AG09309 (cell line): ENCODE measurements at places on chromosomes 16 and 17.

DNA sequence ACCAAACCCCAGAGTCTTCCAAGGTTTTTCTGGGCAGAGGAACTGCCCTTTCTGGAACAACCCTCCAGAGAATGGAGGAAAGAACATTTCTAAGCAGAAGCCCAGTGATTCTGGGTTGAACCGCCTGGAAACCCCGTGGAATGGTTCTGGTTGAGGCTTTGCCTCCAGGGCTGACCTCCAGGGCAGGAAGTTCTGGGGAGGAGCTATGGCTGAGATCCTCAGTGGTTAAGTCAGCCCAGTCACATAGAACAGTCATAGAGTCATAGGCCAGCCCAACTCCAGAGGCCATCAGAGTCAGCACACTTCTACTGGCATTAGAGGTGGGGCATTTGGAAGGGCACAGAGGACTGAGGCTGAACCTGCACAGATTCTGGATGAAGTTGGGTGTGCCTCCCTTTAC, 65.9 kb downstream of the SPACA3 start:
- DNase-seq = no peak

DNA sequence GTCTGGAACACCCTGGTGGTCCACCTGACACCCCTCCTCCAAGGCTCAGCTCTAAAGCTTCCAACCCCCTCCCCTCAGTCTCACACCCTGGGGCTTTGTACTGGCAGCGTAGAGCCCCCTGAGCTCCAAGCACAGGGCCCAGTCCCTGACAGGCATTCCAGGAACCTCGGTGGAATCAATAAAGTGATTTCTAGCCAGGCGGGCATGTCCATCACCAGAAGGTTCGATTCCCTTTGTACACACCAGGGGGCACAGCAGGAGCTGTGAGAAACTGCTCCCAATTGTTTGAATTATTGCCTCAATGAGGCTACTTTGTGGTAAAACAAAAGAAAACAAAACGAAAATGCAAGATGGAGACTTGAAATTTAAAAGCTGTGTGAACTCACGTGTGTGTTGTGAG, 51.8 kb downstream of the SMPD3 start:
- peak; percentile 31 for DNase-seq

DNA sequence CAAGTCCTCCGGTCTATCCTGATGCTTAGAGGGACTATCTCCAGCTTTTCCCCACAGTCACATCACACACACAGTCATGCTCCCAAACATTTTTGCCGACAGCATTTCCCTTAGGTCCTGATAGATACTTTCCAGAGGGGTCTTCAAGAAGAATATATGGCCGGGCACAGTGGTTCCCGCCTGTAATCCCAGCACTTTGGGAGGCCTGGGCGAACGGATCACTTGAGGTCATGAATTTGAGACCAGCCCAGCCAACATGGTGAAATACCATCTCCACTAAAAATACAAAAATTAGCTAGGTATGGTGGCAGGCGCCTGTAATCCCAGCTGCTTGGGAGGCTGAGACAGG, 4.3 kb upstream of the GIP start:
- DNase-seq = no peak

- no peak for DNase-seq
Measured at GRCh38 chr17:40564195-40564882, 933 bp downstream of the CCR7 start.

- no peak for DNase-seq
Measured at GRCh38 chr16:21684199-21684598, 20.4 kb downstream of the OTOA start.

DNA sequence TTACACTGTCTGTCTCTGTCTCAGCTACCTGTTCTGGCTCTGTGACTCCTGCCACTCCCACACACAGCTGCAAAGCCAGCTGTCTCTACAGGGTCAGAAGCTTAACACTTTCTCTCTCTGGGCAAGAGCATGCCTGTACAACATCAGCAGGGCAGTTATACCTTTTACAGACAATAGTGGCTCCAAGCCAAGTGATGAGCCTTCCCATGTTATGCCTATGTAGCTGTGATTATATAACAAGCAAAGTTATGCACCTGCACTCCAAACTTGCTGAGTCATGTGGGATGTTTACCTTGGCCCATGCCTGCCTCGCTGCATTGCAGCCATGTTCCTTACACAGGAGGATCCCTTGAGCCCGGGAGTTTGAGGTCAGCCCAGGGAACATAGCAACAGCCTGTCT, 31.8 kb upstream of the APPBP2 start:
- DNase-seq = no peak

DNA sequence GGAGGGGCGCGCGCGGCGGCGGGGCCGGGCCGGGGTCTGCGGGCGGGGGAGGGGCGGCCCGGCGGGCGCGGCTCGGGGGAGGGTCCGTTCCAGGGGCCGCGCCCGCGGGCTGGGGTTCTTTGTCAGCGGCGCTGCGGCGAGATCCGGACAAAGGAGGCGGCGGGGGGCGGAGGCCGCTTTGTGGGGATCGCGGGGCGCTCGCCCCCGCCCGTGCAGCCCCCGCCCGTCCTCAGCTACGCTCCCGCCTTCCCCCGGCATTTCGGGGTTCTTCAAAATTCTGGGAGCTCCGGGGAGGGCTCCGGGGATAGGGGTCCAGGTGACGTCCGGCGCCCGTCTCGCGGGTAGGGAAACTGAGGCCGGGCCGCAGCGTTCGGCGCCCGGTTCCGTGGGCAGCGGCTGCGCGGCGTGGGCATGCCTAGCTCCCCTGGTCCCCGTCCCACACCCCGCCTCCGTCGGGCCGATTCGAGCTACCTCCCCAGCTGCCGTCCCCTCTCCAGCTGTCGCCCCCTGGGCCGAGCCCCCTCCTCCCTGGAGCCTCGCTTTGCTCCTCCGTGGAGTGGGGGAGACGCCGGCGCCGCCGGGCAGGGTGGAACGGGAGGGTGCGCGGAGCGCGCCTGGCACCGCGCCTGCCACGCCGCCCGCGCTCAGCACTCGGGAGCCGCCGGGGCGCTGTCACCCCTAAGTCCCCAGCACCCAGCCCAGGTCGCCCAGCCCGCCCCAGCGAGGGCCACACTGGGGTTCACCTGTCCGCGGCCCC, 546 bp downstream of the SNN start:
- DNase-seq = no peak

DNA sequence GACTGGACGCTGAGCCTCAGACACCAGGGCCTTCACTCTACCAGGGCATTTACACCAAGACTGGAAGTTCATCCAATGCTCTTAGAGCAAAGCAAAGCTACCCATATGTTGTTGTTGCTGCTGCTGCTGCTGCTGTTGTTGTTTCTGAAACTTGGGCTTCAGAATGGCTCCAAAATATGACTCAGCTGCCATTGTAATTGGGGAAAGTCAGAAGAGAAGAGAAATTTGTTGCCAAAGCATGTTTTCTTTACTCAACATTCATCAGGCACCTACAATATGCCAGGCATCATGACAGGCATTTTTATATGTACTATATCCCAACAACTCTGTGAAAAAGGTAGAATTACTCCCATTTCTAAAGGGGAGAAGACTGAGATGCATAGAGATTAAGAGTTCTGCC, 11.9 kb downstream of the KRT32 start:
- DNase-seq = no peak

GRCh38 chr17:69503711-69504110, 89.2 kb downstream of the MAP2K6 start:
- no peak for DNase-seq

GRCh38 chr17:68812876-68813584, 142.2 kb downstream of the ABCA8 start:
- DNase-seq = no peak

DNA sequence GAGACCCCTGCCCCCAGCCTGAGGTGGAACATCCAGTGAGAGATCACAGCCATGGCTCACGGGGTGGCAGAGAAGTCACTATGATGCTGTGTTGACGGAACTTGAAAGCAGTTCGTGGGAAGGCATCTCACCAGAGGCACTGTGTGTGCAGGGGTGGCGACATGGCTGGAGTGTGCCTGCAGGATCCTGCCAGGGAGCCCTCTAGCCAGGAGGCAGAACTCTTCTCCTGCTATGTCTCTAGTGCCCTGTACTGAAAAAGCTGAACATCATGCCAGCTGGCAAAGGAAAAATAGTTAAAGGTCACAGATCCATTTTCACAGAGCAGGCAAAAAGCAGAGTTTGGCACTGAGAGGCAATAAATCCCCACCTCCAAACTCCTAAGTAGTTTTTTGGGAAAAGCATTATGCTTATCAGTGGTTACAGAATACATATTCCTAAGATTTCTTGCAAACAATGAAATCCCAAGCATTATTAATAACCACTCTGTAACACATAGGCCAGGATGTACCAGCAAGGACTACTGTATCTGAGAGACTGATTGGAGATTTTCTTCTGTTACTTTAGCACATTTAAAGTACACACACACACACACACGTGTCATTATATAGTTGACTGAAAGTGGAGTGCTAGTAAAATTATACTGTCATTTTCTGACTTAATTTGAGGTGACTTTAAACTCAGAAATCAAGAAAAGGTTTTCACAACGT, 36.8 kb downstream of the TNRC6C start:
- no peak for DNase-seq

- no peak for DNase-seq
Measured at GRCh38 chr16:30944352-30944751, 4.5 kb upstream of the ORAI3 start.

DNA sequence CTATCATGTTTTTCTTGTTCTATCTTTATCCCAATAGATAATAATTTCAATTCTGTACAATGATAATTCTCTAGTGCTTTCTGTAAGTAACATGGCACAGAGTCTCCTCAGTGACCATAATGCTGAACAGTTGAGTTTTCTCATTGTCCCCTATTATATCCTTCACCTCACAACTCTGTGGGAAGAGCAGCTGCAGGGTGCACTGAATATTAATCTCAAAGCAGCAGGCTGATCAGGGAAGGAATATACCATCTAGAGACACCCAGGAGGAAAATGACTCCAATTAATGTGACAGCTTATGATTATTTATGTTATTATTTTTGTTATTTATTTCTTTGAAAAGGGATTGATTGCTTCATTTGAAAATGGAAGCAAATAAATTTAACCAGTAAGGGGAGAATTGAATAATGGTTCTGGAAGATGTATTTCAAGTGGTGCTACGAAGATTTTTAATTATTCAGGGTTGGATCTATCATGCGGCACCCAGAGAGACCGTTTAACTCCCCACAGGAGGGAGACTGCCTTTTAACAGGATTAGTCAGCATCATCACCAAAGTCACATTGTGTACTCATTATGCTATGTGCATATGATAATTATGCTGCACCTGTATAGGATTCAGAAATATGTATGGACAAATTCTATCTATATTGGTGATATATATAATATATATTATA, 1015.7 kb upstream of the GOT2 start:
- DNase-seq = no peak

GRCh38 chr16:88919936-88920335, 53.5 kb upstream of the PABPN1L start:
- no peak for DNase-seq

- DNase-seq = no peak
Measured at GRCh38 chr16:17658881-17659280, 188.1 kb upstream of the XYLT1 start.

GRCh38 chr17:70329721-70330120, 160.4 kb downstream of the KCNJ2 start:
- DNase-seq = no peak

DNA sequence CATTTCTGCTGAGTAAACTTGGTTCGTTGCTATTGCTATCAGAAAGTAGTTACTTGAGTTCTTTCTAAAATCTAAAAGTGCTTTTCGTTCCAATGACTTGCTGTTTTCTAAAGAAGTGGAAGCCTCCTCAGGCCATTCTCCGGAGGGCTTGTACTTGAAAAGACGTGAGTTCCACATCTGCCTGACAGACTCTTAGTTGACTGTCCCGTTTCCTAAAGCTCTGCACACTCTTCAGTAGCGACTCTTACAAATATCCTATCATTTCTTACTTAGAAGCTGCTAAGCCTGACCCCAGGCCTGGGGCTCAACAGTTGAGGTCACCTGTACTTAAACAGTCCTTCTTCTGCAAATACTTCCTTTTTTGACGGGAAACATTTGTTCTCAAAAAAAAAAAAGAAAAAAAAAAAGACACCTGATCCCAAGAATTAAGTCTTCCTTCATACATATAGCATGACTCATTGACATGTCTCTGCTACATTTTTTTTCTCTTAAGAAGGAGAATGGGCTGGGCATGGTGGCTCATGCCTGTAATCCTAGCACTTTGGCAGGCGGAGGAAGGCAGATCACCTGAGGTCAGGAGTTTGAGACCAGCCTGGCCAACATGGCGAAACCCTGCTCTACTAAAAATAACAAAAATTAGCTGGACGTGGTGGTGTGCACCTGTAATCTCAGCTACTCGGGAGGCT, 61.5 kb downstream of the DHRS7C start:
- no peak for DNase-seq

DNA sequence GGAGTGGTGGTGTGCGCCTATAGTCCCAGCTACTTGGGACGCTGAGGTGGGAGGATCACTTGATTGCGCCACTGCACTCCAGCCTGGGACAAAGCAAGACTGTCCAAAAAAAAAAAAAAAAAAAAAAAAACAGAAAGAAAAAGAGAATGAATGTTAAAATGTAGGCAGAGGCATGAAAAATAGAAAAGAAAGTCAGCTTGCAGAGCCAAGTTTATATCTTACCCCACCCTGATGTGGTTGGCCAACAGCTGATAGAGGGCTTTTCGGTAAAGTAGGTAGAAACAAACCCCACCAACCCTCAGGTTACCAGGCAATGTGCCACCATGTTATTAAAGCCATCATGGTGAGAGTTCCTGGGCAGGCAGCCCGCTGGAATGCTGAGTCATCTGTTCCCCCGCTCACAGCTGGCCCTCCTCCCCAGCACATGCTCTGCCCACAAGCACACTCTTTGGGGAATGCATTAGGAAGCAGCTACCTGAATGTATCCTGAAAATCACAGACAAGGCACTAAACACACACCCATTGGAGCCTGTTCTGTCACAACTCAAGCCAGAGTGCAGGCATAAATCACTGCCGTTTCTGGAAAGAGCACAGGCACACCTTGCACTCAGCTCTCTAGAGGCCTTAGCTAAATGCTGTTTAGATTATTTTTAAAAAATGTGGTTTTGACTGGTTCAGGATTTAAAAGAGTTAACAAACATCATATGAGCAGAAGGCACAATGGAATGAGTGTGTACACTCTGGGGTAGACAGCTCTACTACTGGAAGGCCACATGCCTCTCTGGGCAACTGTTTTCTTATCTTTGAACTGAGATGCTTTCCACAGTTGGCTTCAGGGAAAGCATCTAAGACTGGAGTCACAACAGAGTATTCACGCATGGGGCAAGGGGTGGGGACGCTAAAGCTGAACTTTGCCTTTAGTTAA, 128.5 kb downstream of the PARN start:
- peak; percentile 88 for DNase-seq
